NCI-H510A (cell line): ENCODE measurements at places on chromosomes 6 and 20.

GRCh38 chr20:35467339-35468224 lies 12.2 kb downstream of the CEP250 start:
- DNase-seq, result no peak

- DNase-seq, result no peak
Observed at GRCh38 chr6:14035071-14035847, 82.3 kb upstream of the CD83 start.

DNA sequence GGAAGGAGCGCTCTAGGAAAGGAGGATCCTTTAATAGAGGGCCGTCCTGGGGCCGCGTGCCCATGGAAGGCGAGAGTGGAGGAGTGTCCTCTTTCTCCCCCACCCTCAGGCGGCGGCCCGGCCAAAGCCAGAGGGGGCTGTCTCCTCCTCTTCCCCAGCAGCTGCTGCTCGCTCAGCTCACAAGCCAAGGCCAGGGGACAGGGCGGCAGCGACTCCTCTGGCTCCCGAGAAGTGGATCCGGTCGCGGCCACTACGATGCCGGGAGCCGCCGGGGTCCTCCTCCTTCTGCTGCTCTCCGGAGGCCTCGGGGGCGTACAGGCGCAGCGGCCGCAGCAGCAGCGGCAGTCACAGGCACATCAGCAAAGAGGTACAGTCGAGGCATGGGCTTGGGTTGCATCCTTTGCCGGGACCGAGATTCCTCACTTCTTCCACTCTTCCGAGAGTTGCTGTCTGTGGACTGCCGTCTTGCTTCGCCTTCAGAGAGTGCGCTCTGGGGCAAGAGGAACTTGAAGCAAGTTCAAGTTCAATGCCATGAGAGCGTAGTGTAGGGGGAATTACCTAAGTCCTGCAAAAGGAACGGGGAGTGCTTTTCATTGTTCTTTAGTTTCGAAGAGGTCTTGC lies at the start of gene LAMA2:
LAMA2 (plus strand) TSS at position 148 of the 621 bp plus-strand sequence; CDS start at position 256, 108 bp downstream.
- DNase-seq, result peak; percentile 15

DNA sequence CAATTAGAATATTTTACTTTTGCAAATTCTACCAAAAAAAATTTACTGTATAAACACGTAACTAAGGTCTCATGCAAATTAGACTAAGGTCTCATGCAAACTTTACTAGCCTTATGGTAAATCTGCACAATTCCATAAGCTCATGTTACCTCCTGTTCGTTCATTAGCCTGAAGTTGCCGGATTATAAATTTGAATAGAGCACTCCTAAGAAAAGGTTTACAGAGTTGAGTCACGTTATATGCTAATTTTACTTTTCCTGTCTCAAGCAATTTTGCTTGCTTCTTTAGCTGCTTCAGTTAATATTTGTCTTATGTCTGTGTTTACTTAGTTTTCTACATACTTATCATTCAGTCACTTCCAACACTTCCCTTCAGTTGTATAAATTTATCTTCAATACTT lies 1434.0 kb upstream of the EYS start:
- no peak for DNase-seq

DNA sequence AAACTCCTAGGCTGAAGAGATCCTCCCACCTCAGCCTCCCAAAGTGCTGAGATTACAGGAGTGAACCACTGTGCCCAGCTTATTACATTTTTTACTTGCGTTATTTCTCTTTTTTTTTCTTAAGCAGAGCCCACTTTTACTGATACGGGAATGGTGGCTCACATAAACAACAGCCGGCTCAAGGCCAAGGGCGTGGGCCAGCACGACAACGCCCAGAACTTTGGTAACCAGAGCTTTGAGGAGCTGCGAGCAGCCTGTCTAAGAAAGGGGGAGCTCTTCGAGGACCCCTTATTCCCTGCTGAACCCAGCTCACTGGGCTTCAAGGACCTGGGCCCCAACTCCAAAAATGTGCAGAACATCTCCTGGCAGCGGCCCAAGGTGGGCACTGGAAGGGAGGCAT lies 10.5 kb downstream of the CAPN11 start:
- DNase-seq, result no peak

- DNase-seq, result no peak
Observed at GRCh38 chr6:88662653-88663174, 300.7 kb downstream of the RNGTT start.

DNA sequence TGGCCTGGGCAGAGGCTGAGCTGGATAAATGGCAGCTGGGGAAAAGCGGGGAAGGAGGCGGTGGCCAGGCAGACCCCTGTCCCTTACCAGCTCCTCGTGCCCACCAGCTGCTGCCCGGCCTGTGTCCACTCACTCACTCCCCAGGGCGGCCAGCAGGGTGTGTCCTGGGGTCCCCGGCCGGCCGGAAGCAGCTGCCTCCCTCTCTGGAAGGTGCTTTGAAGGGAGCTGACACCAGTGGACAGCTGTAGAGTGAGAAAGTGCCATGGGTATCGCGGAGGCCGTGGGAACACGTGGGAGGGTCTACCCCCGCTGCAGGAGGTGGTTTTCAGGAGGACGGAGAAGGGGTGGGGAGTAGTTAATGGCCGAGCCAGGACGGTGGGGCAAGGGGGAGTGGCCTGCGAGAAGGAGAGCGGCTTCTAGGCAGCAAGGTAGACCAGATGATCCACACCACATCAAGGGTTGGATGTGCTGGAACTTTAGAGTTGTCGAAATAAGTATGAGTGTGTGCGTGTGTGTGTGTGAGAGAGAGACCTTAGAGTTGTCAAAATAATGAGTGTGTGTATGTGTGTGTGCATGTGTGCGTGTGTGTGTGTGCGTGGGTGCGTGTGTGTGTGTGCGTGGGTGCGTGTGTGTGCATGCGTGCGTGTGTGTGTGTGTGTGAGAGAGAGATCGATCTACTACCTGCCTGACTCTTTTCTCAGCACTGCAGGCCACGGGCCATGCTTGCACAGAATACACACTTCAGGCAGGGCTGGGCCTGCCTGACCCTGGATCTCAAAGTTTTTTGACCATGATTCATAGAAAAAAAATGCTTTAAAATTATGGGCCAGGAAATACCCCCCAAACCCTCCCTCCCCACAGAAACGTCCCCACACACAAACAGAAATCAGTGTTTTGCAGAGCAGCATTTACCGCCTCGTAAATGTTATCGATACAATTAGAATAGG lies 43.9 kb downstream of the CDH4 start:
- no peak for DNase-seq
